Motor neuron (in vitro differentiated cells): ENCODE measurements at places on chromosomes 5 and 9. TPM values are rescaled to one million over a fixed set of nuclear protein-coding genes. Genes with fewer than 3 reads are reported as not detected.

PIP5K1B gene
- 1.1 and 1.9 TPM in 2 replicates for total RNA-seq

PRLR gene
- total RNA-seq, result 0.47 and 0.63 TPM in 2 replicates

IL17B gene
- total RNA-seq, result not detected in 2 replicates

ABLIM3 gene
- 0.18 and 3.7 TPM in 2 replicates for total RNA-seq

BRD3 gene
- total RNA-seq, result 18.8 and 29.8 TPM in 2 replicates

IGFBPL1 gene
- 3.4 and 4.1 TPM in 2 replicates for total RNA-seq

IFNA2 gene
- total RNA-seq, result 0.33 TPM in 1 of 2 replicates, not detected in the other

HAVCR2 gene
- 0.59 TPM in 1 of 2 replicates, not detected in the other for total RNA-seq

- peak; percentile 13 for ATAC-seq
Measured at GRCh38 chr5:35247648-35248034, 17.4 kb upstream of the PRLR start.

DNA sequence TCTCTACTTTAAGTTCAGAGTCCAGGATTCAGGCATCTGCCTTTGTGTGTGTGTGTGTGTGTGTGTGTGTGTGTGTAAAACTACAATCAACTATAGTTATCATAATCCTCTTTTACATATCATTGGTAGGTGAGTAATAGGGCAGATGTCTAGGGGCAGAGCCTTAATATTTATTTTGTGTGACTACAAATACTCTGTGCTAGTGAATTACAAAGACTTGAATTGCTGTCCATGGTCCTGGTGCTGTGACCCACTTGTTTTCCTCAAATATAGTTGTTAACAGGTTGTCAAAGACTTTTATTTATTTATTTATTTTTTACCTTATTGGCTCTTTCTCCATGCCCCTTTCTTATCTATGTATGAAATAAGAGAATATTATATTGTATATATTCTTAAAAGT lies 196.8 kb downstream of the ANXA1 start:
- no peak for ATAC-seq

- no peak for ATAC-seq
Measured at GRCh38 chr5:32413466-32414263, 30.9 kb downstream of the ZFR start.

- ATAC-seq, result no peak
Measured at GRCh38 chr9:114910541-114910940, 19.9 kb downstream of the TNFSF8 start.

- no peak for ATAC-seq
Measured at GRCh38 chr9:132487351-132487791, 77.4 kb downstream of the CFAP77 start.

GRCh38 chr5:90141984-90142383 lies 267.6 kb downstream of the CETN3 start:
- ATAC-seq, result no peak

GRCh38 chr5:459562-460272 lies 16.7 kb downstream of the EXOC3 start:
- no peak for ATAC-seq

GRCh38 chr9:23850690-23851629 lies 24.9 kb upstream of the ELAVL2 start:
- peak; percentile 81 for ATAC-seq

DNA sequence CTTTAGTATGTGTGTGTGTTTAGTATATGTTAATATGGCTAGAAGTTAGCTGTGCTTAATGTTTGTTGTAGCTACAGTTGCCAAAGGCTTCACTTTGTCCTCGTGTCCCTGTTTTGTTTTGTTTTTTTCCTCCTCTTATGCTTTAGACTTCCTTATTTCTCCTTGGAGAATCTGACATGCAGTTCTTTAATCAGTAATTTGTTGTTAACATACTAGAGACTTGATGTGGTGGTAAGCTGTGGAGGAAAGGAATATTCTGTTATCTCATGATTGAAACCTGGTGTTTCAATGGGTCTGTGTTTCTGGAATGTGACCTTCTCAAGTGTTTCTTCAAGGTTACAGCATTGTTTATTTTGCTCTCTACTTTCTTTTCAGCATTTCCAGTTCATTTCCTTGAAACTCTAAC lies 515.6 kb upstream of the ST8SIA4 start:
- peak; percentile 36 for ATAC-seq

DNA sequence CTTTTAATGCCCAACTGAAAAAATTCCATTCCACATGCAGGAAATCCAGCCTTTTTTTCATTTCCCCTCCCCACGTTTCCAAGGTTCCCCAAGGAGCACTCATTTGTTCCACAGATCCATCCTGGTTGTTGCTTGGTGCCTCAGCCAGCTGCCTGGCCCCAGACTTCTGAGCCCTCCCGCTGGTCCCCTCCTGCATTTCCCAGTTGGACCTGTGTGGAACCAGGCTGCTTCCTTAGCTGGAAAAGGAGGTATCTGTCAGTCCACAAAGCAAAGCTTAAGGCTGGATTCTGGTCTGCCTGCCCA lies 44.8 kb downstream of the ANGPTL2 start:
- no peak for ATAC-seq

DNA sequence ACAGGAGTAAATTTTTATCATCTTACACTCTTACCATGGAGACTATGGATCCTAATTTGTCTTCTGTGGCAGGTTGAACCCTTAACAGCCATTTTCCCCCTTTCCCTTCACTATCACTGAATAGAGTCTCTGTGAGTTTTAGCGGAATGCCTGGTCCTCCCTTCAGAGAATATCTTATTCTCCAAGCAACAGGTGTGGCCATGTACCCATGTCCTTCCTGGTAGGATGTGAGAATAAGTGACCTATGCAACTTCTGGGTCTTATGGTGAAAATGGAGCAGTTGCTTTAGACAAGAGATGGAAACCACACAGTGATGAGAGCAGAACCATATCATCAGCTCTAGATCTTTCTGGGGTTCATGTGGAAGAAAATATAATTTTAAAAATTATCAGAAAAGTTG lies 312.6 kb downstream of the MCTP1 start:
- no peak for ATAC-seq

DNA sequence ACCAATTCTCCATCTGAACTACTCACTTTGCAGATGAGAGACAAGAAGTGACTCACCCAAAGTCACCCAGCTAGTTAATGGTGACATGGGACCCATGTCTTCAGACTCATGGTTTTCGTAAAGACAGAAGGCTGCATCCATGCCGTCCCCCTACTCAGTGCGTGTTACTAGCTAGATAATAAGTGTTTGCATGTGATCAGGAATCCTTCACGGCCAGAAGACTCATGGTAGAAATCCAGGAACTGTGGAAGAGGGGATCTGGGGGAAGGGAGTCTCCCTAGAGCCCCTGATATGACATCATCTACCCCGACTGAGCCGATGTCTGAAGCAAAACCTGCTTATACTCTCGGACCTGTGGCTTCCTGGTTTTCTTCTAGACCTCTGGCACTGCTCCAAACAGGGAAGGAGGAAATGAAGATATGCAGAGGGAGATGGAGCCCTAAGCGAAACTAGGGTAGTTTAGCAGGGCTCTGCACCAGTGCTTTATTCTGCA lies 3.3 kb downstream of the RNF183 start:
- no peak for ATAC-seq

DNA sequence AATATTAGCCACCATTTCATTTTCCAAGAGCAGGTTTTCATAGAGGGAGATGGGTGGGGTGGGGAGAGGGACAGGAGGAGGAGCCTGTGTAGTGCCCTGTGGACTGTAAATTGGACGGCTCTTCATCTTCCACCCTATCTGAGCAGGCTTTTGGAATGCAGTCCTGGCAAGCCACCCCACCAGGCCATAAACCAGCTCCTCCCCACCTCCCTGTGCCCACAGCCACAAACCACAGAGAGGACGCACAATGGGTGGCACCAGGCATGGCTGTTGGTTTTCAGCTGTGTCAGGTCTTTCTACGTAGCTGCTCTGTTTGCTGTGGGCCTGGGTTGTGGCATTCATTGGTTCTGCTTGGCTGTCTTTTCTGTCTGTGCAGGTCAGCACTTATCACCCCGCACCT lies 58.0 kb downstream of the PLAC8L1 start:
- ATAC-seq, result no peak

DNA sequence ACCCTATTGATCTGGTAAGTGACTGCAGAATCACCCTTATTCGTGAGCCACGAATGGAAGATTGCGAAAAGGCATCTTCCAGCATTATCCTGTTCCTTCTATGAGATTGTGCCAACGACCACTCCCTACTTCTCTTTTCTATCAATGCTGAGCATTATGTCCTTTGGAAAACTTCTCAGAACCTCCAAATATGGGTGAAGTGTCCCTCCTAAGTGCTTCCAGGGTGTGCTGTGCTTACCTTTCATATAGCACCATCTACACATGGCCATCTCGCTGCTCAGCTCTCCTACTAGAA lies 14.7 kb upstream of the LCP2 start:
- no peak for ATAC-seq

DNA sequence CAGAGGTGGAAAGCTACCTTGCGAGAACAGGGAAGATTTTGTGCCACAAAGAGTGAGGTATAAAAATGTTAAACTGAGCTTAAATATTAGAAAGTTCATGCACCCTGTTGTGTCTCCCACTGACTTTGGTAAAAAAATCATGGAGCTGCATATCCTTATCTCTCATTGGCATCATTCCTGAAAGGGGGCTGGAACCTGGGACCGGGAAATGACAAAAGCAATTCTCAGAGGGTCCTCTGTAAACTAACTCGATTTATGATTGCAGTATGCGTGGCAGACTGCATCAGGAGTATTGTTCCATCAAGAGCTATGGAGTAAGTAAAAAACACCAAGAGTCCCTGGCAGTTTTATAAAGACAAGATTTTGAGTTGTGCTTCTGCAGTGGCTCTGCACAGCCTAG lies 148.8 kb downstream of the DCP2 start:
- no peak for ATAC-seq

DNA sequence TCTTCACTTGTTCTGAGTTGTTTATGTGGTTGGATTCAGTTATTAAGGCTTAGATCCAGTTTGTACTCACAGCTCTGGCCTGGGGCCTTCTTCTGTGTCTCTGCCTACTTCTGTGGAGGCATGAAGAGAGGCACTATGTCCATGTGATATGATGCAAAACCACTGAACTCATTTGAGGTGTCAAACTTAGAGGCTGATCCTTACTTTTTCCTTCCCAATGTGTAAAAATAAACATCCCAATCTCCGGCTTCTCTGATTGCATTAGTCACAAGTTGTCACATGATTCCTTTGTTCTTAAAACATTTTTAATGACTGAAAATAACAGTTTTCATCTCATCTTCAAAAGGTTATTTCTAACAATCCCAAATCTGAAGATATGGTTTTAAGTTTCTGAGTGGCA lies 276.0 kb upstream of the RGMB start:
- no peak for ATAC-seq

DNA sequence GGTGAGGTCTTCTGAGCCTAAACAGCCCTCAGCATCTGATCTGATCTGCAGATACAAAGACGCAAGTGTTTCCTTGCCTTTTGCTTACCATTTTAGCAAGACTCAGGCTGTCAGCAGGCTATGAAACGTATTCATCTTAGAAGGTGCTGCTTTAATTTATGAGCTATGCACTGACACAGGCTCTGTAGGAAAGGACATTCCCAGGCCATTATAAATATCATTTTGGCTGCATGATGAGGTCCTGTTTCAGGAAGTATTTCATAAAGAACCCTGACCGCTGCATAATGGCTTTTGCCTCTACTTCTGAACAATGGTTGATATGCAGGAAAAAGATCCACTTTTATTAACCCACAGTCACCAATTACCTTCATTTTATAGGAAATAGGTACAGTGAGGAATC lies 98.4 kb upstream of the CAST start:
- no peak for ATAC-seq

DNA sequence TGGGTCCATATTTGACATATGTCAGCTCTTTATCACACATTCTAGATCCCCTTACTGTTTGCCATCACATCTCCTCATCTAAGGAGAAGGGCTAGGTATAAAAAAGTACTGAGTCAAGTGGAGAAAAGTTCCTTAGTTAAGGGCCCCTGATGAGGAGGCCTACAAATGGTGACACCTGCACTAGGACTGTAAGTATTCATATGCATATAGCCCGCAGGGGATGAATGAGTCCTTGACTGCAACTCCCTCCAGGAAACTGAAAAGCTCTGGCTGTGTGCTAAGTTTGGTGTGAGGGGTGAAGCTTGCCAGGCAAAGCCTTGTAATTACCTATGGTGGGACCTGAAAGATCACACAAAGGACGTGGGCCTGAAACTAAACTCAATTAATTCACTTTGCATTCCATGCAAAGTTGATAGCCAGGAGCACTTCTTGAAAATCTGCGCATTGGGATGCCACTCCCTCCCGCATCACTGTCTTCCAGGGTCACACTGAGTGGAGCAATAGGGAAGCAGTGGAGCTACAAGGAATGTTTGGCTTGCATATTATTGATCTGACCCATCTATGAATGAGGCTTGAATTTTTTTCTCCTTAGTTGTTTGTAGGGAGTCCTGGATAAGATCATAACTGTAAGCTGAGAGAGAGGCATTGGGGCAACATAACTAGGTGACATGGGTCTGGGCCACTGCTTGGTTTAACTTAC lies 11.9 kb upstream of the EQTN start:
- no peak for ATAC-seq

DNA sequence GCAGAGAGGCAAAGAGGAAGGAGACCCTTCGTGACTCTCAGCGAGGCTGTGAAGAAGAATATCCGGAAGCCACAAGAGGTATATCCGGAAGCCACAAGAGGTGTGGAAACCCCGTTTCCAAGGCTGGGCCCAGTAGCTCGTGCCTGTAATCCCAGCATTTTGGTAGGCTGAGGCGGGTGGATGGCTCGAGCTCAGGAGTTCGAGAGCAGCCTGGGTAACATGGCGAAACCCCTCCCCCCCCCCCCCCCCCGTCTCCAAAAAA lies 612 bp upstream of the BBLN start:
- ATAC-seq, result peak; percentile 0

GRCh38 chr9:114968671-114969070 lies 38.3 kb upstream of the TNFSF8 start:
- peak; percentile 87 for ATAC-seq

GRCh38 chr9:113178087-113178486 lies 27.3 kb downstream of the SLC31A2 start:
- no peak for ATAC-seq

- no peak for ATAC-seq
Measured at GRCh38 chr5:4924577-4924976, 215.6 kb upstream of the ADAMTS16 start.

DNA sequence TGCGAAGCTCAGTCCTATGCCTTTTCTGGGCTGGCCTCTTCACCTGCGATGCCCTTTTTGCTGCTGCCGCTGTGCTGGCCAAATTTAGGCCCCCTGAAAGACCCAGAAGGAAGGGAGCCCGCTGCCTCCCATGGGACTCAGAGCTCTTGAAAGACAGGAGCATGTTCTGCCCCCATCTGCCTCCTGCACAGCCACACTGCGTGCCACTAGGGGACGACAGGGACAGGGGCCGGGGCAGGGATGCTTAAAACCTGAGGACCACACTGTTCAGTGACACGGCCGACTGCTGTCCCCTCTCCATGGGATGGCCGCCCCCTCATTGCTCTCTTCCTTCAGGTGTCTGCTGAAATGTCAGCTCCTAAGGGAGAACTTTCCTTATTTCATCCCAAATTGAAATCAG lies 132.4 kb downstream of the ADAMTS2 start:
- no peak for ATAC-seq

- no peak for ATAC-seq
Measured at GRCh38 chr5:79567926-79568549, 44.2 kb upstream of the TENT2 start.
